Stimulated activated CD8-positive, alpha-beta memory T cell treated with anti-CD3 and anti-CD28 coated beads, Interleukin-2, amount 100 ng/mL, for 1 hour (primary cell): ENCODE measurements at places on chromosomes 6 and 20.

- no peak for DNase-seq
These were observed 43.1 kb downstream of the CD109 start for GRCh38 chr6:73739096-73739495.

- DNase-seq: no peak
These were observed 4.1 kb downstream of the ATP9A start for GRCh38 chr20:51763965-51764602.

- DNase-seq: no peak
These were observed 74.4 kb downstream of the ELOVL4 start for GRCh38 chr6:79872986-79873385.

- no peak for DNase-seq
These were observed 67.5 kb downstream of the FARS2 start for GRCh38 chr6:5328800-5329199.

DNA sequence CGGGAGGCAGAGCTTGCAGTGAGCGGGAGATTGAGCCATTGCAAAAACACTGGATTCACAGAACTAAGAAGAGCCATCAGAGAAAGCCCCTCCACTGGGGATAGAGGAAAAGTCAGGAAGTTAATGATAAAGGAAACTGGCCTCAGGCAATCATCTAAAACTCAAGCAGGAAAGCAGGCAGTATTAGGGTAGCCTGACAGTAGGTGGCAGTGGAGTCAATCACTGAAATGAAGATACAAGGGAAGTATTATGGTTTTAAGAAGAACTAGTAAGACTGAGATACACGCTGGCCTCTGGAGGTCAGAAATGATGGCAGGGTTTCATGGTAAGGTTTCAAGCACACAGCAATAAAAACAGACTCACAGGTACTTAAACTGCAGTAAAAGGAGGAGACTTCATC is 578.3 kb downstream of the HACE1 start:
- no peak for DNase-seq

GRCh38 chr20:31547017-31547675 is 32.9 kb downstream of the HM13 start:
- peak; percentile 61 for DNase-seq

DNA sequence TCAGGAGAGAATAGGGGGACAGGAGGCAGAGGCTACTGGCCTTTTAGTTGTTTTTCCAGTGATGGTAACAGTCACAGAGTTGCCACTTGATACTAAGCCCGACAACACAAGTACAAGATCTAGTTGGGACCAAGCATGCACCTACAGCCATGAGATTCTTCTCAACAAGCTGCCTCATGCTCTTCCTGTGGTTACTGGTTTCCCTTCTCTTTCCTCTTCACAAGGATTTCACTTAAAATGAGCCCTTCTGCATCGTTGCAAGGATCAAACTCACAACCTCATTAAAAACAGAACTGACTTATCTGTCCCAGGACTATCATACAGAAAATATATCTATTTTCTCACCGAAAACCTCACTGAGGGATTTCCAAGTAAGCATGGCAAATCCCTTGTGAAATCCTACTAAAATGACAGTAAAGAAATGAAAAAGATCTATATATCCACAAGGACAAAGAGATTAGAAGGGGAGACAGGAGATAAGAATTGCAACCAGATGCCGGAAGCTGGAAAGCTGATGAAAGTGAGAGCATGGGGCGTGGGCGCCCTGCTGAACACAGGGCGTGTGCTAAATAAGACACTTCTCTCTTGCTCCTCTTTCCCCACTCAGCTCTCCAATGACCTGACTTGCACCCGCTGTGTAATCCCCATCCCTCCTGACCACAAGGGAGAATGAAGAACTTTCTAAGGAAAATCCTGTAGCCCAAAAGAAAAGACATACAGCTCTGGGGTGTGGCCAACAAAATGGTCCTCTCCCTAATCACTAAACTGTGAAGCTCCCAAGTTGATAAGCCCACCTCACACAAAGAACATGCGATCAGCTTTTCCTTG is 13.4 kb downstream of the MTFR2 start:
- no peak for DNase-seq

- no peak for DNase-seq
These were observed 19.4 kb upstream of the BAK1 start for GRCh38 chr6:33599413-33599938.

- no peak for DNase-seq
These were observed 23.5 kb downstream of the DNAAF9 start for GRCh38 chr20:3383878-3384495.

GRCh38 chr20:14220986-14221385 is 116.4 kb downstream of the FLRT3 start:
- no peak for DNase-seq

DNA sequence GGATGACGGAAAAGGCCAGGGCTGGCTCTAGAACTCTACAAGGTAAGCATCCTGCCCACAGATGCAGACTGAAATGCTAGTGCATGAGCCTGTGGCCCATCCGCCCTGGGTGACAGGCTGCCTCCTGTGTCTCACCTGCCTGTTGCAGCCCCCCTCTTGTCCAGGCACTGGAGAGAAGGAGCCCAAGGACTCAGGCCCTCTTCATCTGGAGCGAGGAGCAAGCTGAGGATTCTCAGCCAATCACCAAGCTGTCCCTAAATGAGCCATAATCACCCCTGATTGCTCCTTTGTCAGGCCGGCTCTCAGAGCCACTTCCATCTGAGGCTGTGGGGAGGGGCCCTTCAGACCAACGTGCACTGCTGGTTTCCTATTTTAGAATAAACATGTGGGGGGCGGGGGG is 10.0 kb upstream of the SLC32A1 start:
- no peak for DNase-seq

- DNase-seq: no peak
These were observed 2.3 kb upstream of the MARCKS start for GRCh38 chr6:113854531-113855499.

- no peak for DNase-seq
These were observed 176.4 kb upstream of the CST7 start for GRCh38 chr20:24772667-24773066.

GRCh38 chr6:126718600-126719327 is 378.8 kb downstream of the CENPW start:
- DNase-seq: no peak

- DNase-seq: no peak
These were observed 9.1 kb upstream of the ADA start for GRCh38 chr20:44660581-44660980.

GRCh38 chr20:58617158-58617557 is 33.9 kb upstream of the STX16 start:
- no peak for DNase-seq

- DNase-seq: no peak
These were observed at the start of gene CDC40 for GRCh38 chr6:110180228-110181008. TSS of gene CDC40 (plus strand) at chr6:110180427. CDS start at chr6:110180445, 18 bp downstream.

DNA sequence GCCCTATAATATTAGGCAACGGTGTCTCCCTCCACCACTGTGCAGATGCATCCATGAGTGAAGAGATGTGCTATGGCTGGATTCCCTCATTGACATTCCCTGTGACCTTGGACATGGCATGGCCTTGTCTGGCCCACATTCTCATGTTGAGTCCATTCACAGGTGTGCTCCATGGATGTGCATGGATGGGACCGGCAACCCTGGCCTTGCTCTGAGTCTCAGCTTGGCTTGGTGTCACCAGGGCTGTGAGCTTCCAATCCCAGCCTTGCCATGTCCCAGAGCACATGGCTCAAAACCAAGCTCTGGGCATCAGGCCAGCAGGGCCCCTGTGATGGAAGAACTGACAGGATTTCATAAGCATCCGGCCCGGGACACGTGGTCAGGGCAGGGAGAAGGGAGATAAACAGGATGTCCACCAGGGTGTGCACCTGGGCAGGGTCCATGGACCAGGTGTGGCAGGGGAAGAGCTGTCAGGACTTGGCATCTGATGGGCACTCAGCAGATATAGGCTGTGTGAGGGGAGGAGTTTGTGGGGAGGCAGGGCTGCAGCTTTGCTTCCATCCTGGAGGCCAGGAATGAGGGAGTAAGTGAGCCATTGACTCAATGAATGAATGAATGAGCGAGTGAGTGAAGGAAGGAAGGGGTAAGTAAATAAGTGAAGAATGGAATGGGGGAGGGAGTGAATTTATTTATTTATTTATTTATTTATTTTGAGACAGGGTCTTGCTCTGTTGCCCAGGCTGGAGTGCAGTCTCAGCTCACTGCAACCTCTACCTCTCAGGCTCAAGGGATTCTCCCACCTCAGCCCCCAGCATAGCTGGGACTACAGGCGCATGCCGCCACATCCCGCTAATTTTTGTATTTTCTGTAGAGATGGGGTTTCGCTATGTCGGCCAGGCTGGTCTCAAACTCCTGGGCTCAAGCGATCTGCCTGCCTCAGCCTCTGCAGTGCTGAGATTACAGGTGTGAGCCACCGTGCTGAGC is 15.7 kb downstream of the NRSN2 start:
- DNase-seq: no peak

GRCh38 chr6:163354085-163354484 is 60.4 kb upstream of the QKI start:
- DNase-seq: no peak

GRCh38 chr6:14706378-14706929 is 539.4 kb upstream of the JARID2 start:
- DNase-seq: no peak

DNA sequence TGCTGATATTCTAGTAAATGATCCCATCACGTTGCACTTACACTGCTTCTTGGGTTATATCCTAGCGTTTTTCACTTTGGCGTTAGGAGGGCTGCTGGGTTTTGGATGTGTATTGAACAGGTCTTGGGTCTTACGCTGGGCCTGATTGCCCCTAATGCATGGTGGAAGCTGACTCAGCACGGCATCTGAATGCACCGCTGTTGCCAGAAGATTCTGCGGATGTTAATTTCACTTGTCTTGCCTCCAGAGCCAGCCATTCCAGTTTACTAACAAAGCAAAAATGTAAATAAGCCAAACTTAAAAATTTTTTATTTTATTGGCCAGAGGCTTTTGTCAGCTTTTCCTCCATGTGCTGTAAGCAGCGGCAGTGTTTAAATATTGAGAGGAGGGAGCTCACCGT is 233.5 kb downstream of the TMEM242 start:
- no peak for DNase-seq

DNA sequence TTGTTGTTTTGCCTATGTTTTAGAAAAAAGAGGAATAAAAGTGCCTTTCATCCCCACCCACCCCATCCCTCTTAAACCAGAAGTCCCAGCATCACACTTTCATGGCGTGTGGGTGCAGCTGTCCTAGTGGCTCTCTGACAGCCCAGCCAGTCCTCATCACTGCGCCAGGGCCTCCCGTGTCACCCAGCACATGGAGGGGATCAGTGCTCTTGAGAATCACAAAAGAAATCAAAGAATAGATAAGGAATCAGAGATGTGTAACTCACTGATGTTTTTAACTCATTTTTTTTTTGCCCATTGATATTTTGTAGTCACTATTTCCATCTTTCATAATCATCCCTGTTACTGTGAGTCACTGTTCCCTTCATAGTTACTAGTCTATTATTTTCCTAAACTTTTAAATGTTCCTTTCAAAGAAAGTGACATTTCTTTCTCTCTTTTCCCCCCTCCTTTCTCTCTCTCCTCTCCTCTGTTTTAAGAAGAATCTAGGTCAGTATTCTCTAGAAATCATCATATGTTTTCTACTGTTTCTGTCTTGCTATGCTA is 78.6 kb downstream of the AIG1 start:
- no peak for DNase-seq

GRCh38 chr6:15530411-15530810 is 132.4 kb downstream of the DTNBP1 start:
- DNase-seq: no peak

DNA sequence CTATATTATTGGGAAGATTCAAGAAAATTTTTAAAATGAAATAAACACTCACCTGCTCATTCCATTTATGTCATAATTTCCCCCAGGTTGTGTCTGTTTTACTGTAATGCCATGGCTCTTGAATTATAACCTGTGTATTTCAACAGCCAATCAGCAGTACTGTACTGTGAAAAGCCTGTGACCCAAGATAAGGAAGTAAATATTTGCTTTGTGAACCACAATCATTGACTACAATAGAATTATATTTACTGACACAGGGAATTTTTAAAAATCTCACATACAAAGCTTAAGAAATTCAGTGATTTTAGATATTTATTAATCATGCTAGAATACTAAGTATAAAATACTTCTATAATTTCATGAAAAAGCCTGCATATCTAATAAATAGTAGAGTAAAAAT is 6.0 kb downstream of the RGS17 start:
- no peak for DNase-seq
